Thymus (tissue), 14 donors: ENCODE measurements at places on chromosomes 4 and X. TPM values are rescaled to one million over a fixed set of nuclear protein-coding genes. Genes with fewer than 3 reads are reported as not detected.

LANCL3 gene
- total RNA-seq = 0.24 TPM

STPG2 gene
- 0.24 TPM for total RNA-seq

SLC49A3 gene
- 1.2 TPM for total RNA-seq

RNF150 gene
- total RNA-seq = 2.9 TPM

GLRB gene
- total RNA-seq = 1.9 TPM

SOX3 gene
- total RNA-seq = 0.05 TPM

SCD5 gene
- total RNA-seq = 6.5 TPM

GRPR gene
- total RNA-seq = 0.05 TPM

NSUN7 gene
- total RNA-seq = 1.3 TPM

NCAPG gene
- 60.5 TPM for total RNA-seq

MID2 gene
- total RNA-seq = 2.0 TPM

PABPC5 gene
- 0.24 TPM for total RNA-seq

HTN3 gene
- total RNA-seq = 0.28 TPM

GAGE12H gene
- total RNA-seq = not detected

HSFX2 gene
- total RNA-seq = 0.28 TPM

MAGED2 gene
- 183 TPM for total RNA-seq

ZFP92 gene
- total RNA-seq = 0.19 TPM

SCML2 gene
- total RNA-seq = 4.1 TPM

TSPAN6 gene
- total RNA-seq = 14.0 TPM

REELD1 gene
- 0.05 TPM for total RNA-seq

RAB9B gene
- total RNA-seq = 1.5 TPM

SMIM10L2A gene
- 0.52 TPM for total RNA-seq

G3BP2 gene
- 101 TPM for total RNA-seq

HSFX3 gene
- total RNA-seq = 0.28 TPM

PCDH7 gene
- 2.4 TPM for total RNA-seq

CFAP99 gene
- total RNA-seq = 0.19 TPM

CCDC120 gene
- total RNA-seq = 0.71 TPM

TMEM150C gene
- 6.1 TPM for total RNA-seq

NXF3 gene
- 0.05 TPM for total RNA-seq

PHEX gene
- total RNA-seq = 0.66 TPM

FHIP1A gene
- 3.6 TPM for total RNA-seq

TMSB4X gene
- total RNA-seq = 7,715 TPM

TSR2 gene
- total RNA-seq = 23.4 TPM

PNCK gene
- 8.2 TPM for total RNA-seq

SSX3 gene
- total RNA-seq = not detected

SCRG1 gene
- total RNA-seq = 0.05 TPM

PPM1K gene
- total RNA-seq = 22.9 TPM

TMSB15B gene
- 9.1 TPM for total RNA-seq

RAB40A gene
- 0.09 TPM for total RNA-seq

AR gene
- total RNA-seq = 6.0 TPM

AMBN gene
- 0.19 TPM for total RNA-seq

PDZD4 gene
- total RNA-seq = 0.61 TPM

ZNF81 gene
- total RNA-seq = 7.7 TPM

FDCSP gene
- total RNA-seq = 7.4 TPM

CFP gene
- total RNA-seq = 19.8 TPM

SPANXN3 gene
- total RNA-seq = not detected

NOX1 gene
- total RNA-seq = 0.33 TPM

SLITRK2 gene
- total RNA-seq = 0.80 TPM

MAGED4B gene
- 5.4 TPM for total RNA-seq

SATL1 gene
- 0.09 TPM for total RNA-seq
